ENCODE measurements at places on chromosomes 1 and 21. TPM values are rescaled to one million over a fixed set of nuclear protein-coding genes. Genes with fewer than 3 reads are reported as not detected.

DNA sequence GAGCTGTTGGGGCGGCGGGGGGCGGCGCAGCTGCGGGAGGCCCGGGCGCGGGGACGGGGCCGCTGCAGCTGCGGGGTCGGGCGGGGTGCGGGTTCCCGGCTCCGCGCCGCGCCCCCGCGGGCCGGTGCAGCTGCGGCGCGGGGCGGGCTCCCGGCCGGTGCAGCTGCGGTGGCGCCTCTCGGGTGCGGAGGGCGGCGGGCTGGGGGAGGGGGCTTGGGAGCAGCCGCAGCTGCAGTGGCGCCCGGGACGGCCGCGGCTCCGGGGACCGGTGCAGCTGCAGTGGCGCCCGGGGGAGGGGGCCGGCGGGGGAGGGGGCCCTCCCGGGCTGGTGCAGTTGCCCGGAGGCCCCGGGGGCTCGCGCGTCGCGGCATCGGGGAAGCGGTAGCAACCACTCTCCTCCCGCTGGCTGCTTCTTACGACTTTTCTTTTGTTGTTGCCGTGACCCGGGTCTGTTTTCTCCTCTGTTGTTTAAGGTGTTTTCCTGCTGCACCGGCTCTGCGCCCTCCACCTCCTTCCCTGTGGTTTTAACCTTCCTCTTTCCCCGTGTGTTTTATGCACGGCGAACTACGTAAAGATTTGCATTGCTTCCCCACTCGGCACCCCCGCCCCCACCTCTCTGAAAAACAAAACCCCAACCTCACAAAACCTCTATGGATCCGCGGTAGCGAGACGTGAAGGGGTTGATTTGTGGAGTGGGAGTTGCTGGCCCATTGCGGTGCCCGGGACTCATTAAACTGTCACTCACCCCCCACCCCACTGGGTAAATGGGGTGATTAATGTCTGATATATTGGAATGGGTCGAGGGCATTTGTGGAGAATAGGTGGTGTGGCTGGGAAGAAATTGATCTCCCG lies 1.7 kb upstream of the ZBTB18 start:
- peak; percentile 55 for DNase-seq

DNA sequence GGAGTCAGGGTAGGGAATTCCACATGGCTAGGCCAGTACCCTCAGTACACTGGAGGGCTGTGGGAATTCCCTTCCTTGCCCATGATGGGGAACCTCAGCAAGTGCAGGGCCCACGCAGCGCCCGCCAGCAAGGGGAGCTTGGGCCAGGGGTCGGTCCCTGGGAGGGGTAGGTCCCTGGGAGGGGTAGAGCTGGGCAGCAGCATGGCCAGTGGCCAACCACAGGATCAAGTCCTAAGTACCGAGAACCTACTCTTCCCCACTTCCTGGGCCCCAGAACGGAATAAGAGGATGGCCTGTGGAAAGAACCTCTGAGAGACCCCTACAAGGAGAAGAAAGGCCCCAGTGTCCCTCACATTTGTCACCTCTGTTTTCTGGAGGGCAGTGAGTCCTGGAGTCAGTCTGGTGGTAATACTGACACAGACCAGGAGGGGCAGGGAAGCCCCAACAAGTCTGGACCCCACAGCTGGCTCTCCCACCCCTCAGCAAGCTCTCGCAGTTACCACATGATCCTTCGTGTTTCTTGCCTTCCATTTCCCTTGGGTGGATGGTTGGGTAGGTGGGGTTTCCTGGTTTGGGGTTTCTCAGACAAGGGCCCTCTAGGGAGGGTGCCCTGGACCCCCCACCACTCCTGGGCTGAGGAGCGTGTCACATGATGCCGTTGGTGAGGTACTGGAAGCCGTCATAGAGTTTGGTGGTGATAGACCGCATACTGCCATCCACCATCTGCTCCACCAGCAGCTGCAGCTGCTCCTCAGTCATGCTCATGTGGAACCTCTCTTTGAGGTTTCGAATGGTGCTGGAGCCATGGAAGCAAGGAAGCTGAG lies 10.3 kb downstream of the ZNF687 start:
- no peak for DNase-seq

DNA sequence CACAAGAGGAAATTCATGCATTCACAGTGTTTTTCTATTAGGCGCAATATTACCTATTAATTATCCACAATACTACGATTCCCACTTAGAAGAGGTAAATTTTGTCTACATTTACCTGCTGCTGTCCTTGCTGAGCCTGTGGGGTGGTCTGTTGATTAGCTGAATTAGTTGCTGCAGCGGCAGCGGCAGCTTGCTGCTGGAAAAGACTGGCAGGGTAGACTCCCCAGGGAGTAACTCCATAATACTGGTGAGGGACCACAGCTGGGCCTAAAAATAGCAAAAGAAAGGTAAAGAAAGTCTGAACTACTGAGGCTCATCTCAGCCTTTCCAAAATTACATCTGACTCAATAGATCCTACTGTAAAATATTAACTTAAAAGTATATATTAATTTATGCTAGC lies 66.0 kb upstream of the SDC3 start:
- DNase-seq = no peak

RAP1GAP gene
- 9.7 TPM for total RNA-seq

GRCh38 chr1:21584096-21584495 lies 74.9 kb downstream of the ALPL start:
- DNase-seq = no peak

DNA sequence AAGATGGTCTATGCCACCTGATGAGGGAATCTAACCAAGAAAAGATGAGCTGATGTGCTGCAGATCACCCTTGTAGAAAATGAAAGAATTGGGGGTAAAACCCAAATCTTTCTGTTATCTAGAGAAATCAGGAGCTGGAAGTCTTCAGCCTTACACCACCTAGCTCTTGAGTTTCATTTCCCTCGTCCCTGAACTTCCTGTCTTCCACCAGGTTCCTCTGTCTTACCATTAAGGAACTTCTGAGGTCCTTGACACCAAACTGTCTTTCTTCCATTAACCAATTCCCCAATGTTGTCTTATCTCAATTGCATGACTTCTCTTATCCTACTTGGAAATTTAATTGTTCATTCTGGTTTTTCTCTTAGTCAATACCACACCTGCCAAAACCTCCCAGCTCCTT lies 31.5 kb downstream of the LPAR3 start:
- no peak for DNase-seq

- no peak for DNase-seq
Observed at GRCh38 chr1:223482766-223483165, 89.6 kb downstream of the CCDC185 start.

- DNase-seq = no peak
Observed at GRCh38 chr1:51285055-51285454, 45.3 kb downstream of the TTC39A start.

ZSCAN20 gene
- total RNA-seq = 3.7 TPM

GRCh38 chr1:39117899-39118450 lies 86.5 kb upstream of the MACF1 start:
- no peak for DNase-seq

- no peak for DNase-seq
Observed at GRCh38 chr1:221725735-221726672, 15.9 kb downstream of the DUSP10 start.

DNA sequence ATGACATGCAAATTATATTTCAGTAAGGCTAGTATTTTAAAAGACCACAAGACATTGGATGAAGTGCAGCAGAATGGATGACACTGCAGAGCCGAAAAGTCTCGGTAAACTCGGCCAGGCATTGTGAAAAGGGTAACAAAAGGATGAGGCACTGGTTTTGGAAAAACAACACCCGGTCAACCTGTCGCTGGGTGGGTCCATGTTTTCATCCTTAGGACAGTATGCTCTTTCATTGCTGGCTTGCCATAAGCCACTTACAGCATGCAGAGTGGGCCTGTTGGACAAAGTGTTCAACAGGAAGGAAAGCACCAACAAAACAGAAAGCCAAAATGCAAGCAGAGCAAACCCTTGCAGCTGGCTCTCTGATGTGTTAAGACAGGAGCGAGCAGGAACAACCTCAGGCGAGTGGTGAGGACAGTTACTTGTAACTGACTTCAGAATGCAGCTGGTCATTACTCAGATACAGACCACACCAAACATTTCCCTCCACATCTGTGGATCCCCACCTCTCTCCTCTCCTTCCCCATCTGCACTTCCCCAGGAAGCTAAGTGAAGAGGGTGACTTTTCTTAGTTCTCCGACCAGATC lies 2.9 kb upstream of the RCAN1 start:
- no peak for DNase-seq

GRCh38 chr21:17575076-17575475 lies 37.6 kb downstream of the BTG3 start:
- DNase-seq = no peak

DNA sequence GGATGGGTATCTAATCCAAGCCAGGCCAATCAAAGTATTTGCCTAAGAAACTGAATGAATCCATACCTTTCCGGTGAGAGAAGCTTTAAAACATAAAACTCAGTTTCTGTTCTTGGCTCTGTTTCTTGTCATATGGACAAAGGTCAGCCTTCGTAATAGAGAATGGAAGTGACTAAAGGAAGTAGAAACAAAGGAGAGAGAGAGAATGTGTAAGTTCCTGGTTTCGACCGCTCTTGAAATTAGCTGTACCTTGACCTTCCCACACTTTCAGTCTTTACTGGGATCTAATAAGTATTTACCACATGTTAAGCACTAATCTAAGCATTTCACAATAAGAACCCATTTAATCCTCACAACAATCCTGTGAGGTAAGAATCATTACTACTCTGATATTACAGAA lies 19.6 kb upstream of the CLCA4 start:
- no peak for DNase-seq

GRCh38 chr1:1968767-1969504 lies 34.6 kb downstream of the CFAP74 start:
- no peak for DNase-seq

GRCh38 chr1:168414914-168415313 lies 128.9 kb downstream of the XCL2 start:
- no peak for DNase-seq

MRPS6 gene
- total RNA-seq = 133 TPM

DNA sequence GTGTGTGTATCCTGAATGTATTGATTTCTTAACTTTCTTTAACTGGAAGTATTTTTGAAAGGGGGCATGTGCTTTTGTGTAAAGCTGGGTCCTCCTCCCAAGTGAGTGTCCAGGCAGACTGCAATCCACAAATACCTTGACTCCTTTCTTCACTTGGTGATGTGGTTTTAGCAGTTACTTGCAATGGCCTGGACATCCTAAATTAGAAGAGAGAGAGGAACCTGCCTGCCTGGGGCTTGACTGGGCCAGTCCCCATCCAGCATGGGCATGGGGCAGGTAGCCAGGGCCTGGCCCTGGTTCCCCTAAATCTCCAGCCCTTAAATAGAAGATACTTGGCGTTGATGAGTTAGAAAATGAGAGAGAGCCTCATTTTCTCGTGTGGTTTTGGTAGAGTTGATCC lies 159.7 kb downstream of the PGBD5 start:
- no peak for DNase-seq

Data from WTC11 (cell line).